AG09319 (cell line): ENCODE measurements at places on chromosomes 16 and 17.

- no peak for DNase-seq
Observed at GRCh38 chr16:69411064-69411985, 13.1 kb upstream of the CYB5B start.

GRCh38 chr16:89369266-89369895 lies 121.0 kb downstream of the ANKRD11 start:
- DNase-seq = no peak

DNA sequence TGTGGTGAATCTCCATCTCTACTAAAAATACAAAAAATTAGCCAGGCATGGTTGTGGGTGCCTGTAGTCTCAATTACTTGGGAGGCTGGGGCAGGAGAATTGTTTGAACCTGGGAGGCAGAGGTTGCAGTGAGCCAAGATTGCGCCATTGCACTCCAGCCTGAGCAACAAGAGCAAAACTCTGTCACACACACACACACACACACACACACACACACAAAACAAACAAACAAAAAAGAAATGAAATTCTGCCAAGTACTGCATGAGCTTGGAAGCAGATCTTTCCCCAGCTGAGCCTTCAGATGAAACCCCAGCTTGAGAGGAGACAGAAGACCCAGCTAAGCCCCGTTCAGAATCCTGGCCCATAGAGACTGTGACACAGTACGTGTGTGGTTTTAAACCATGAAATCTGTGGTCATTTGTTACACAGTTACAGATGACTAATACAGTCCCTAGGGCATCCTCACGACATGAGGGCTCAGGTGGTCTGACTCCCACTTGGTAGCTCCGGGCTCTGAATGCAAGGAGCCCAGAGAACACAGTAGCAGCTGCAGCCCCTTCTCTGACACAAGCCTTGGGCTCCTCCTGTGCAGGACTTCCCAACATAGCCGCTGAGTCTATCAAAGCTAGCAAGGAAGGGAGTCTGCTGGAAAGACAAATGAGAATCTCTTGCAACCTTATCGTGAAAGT lies 132.8 kb downstream of the SEC14L1 start:
- DNase-seq = no peak

GRCh38 chr16:86664522-86665318 lies 86.4 kb downstream of the FOXL1 start:
- no peak for DNase-seq

DNA sequence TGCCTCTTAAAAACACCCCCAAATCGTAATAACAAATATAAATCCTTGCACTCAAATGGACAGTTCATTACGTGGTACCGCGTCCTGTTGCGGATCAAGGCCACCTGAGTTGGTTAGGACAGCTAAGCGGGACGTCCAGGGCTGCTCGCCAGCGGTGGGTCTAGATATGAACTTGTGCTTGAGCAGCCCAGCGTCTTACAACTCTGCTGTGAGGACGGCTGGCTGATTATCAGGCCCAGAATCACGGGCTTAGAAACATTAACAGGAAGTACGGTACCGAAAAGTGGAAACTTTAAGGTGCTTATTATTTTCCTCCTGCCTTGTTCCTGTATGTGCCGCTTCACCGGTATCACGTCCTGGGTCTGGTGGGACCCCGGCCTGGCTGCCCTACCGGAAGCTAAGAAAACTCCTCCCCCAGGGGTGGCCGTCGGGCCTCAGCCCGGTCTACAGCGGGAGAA lies 832 bp upstream of the SRRM2 start:
- DNase-seq = no peak
